Activated T-helper 1 cell treated with anti-CD3 and anti-CD28 coated beads, Interleukin-2, amount 50 U/mL, for 16 hours (primary cell): ENCODE measurements at places on chromosomes 3 and 15.

DNA sequence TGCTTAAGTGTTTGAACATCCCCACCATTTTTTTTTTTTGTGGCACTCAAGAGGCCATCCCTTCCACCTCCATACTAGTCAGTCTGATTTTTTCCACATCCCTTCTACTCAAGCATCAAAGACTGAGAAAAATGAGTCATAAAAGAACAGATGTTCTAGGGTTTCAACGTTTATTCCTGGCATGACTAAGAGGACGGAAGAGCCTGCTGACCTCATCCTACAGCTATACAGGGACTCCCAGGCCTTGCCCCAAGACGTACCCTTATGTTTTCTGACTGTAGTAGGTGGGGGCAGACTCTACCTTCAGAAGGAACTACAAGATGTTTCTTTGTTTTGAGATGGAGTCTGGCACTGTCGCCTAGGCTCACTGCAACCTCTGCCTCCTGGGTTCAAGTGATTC is 3.3 kb upstream of the ITPKA start:
- no peak for DNase-seq

- DNase-seq = no peak
Measured at GRCh38 chr15:76936671-76937070, 5.1 kb downstream of the RCN2 start.

- no peak for DNase-seq
Measured at GRCh38 chr15:89847101-89847500, 32.4 kb upstream of the ANPEP start.

DNA sequence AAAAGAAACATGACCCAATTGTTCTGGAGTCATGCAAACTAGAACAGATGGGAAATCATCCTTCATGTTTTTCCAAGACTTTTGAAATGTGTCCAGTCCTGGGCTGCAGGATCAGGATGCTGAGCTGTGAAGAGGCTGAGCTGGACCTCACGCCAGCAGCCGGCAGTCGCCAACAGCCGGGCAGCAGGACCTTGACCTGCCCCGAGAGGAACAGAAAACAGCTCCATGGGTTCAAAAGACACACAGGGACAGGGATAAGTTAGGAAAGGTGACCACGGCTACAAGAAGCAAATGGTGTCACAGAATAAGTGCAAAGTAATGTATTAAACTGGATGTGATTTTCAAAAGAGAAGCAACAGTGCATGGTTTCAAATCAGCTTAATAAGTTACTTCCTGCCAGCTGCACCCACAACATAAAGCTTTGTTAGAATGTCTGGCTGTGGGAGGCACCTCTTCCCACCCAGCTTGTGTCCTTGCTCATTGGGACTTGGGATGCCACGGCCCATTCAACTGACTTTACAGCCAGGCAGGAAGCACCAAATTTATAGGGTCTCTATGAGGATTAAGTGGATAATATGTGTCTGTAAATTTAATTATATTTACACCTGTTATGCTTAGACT is 266.4 kb downstream of the GABRG3 start:
- DNase-seq = no peak
